ENCODE measurements at places on chromosomes 4 and X.

GRCh38 chr4:4195354-4195753, 31.4 kb downstream of the OTOP1 start:
- DNase-seq, result no peak

- DNase-seq, result no peak
Measured at GRCh38 chr4:79848329-79848728, 224.7 kb downstream of the ANTXR2 start.

GRCh38 chr4:55157559-55158277, 32.3 kb upstream of the KDR start:
- no peak for DNase-seq

GRCh38 chr4:112280386-112281056, 5.2 kb downstream of the TIFA start:
- DNase-seq, result no peak

DNA sequence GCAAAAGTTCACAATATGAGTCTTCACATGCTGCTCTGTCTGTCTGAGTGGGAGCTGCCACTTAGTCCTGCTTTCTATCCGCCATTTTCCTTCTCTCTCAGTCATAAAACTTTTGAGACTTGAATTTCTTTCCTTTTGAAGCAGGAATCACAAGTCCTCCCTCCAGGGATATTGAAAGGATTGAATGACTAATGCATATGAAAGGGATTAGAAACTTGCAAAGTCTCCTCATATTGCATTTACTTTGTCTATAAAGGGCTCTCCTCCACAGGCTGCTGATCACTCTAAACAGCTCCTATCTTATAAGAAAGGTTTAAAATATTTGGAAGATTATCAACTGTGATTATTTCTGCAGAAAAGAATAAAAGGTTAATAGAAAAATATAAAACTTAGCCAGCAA, 879.1 kb downstream of the ARAP2 start:
- no peak for DNase-seq

DNA sequence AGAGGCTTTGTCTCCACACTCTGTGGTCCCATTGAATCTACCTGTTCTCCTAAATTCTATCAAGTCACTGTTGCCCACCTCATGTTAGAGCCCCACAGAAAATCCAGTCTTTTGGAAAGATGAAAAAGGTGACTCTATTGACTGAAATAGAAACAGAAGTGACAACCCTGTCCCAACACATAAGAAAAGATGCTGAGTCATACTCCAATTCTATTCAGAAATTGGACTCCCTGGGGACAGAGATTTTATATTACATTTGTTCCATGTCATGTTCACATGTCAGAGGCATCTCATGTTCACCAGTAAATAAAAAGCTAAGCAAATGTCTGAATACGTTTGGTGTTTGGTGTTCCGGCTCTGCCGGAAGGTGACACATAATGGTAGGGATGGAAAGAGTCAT, 2.9 kb upstream of the GRPR start:
- no peak for DNase-seq

DNA sequence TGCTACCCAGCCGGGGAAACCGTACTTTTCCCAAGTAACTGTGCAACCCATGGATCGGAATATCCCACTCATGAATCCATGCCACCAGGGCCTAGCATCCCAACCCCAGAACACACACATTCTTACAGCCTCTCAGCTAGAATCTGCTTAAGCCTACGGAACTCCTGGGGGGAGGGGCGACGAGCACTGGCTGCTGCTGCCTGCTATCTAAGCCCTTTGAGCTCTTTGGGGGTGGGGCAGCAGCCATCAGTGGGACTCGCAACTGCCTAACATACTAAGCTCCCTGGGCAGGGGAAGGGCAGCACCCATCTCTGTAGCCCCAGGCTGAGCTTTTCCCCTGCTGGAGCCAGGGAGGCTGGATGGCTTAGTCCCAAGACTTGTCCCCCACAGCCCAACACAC, 28.6 kb downstream of the NUDT10 start:
- DNase-seq, result no peak

DNA sequence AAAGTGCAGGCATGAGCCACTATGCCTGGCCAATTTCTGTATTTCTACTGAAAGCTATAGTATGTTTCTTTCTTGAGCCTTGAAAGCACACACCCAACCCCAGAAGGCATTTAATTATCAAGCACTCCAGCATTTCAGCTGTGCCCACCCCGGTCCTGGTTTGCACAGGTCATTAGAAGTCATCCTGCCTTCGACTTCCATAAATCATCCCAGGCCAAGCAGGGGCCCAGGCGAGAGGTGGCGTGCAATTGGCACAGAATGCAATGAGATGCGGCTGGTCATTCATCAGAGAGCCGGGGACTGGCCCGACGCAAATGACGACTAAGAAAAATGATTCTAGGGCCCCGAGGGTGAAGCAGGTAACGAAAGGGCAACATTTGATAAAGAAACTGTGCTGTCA, 24.8 kb upstream of the CRMP1 start:
- no peak for DNase-seq

DNA sequence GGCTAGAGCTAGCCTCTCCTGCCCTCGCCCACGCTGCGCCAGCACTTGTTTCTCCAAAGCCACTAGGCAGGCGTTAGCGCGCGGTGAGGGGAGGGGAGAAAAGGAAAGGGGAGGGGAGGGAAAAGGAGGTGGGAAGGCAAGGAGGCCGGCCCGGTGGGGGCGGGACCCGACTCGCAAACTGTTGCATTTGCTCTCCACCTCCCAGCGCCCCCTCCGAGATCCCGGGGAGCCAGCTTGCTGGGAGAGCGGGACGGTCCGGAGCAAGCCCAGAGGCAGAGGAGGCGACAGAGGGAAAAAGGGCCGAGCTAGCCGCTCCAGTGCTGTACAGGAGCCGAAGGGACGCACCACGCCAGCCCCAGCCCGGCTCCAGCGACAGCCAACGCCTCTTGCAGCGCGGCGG, at the start of gene AR:
TSS of gene AR (plus strand) at position 204 of the 400 bp plus-strand sequence. CDS start 1,126 bp downstream, outside the sequence.
- peak; percentile 60 for DNase-seq

DNA sequence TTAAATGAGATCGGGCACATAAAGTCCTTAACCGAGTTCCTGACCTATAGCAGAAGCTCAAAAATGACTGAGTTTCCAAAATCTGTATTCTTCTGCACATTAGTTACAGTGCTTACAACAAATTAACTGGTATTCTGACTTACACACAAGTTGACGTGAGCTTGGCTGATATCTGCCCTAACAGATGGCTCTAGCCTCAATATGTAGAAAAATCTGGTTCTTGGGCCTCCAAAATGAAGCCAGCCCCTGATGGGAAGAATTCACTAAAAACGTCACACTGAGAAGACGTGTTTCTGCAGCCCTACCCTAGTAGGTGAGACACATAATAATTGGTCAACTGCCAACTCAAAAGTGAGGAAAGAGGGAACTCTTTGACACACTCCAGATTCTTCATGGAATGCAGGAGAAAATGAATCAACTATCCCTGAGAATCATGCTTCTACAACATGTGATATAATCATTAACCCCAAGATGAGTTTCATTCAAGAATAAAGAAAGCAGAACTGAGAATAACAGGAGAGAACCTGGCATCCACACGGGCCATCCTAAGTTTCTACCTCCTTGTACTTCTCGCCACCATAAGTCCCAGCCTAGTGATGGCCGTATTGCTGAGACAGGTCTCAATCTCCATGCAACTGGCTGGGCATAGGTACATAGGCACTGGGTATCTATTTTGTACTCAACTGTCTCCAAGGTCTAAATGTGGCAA, 8.2 kb downstream of the STX18 start:
- DNase-seq, result no peak

- DNase-seq, result peak; percentile 6
Measured at GRCh38 chrX:130575831-130576389, 174.1 kb downstream of the RBMX2 start.

GRCh38 chr4:73869130-73870055, at the start of gene CXCL1:
CXCL1 (plus strand) TSS chr4:73869393; CDS start chr4:73869471, 78 bp downstream.
- peak; percentile 10 for DNase-seq
